LoVo (cell line): ENCODE measurements at places on chromosomes 11 and 22.

GRCh38 chr11:44579302-44579761 is 13.9 kb downstream of the CD82 start:
- DNase-seq = no peak

DNA sequence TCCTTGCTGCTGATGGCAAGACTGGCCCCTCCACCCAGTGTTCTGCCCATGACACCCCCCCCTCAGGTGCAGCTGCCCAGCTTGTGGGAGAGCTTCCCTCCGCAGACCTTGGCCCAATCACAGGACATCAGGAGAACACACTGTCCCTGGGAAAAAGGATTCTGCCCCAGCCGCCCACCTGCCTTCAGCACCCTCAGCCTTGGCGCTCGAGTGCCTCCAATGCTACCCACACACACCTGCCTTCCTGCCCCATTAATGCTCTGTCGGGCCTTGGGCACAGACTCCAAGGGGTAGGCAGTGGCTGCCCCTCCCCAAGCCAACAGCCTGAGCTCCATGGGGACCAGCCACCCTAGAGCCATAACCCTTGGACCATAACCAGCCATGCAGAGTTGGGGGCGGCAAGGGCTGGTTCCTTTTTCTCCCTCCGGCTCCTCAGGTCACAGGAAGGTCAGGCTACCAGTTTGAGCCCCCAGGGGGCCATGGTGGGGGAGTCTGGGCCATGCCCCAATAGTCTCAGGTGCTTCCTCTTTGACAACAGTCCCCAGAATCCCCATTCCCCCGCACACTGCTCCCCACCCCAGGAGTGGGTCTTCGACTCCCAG is 1.3 kb upstream of the ZNF70 start:
- DNase-seq = no peak

DNA sequence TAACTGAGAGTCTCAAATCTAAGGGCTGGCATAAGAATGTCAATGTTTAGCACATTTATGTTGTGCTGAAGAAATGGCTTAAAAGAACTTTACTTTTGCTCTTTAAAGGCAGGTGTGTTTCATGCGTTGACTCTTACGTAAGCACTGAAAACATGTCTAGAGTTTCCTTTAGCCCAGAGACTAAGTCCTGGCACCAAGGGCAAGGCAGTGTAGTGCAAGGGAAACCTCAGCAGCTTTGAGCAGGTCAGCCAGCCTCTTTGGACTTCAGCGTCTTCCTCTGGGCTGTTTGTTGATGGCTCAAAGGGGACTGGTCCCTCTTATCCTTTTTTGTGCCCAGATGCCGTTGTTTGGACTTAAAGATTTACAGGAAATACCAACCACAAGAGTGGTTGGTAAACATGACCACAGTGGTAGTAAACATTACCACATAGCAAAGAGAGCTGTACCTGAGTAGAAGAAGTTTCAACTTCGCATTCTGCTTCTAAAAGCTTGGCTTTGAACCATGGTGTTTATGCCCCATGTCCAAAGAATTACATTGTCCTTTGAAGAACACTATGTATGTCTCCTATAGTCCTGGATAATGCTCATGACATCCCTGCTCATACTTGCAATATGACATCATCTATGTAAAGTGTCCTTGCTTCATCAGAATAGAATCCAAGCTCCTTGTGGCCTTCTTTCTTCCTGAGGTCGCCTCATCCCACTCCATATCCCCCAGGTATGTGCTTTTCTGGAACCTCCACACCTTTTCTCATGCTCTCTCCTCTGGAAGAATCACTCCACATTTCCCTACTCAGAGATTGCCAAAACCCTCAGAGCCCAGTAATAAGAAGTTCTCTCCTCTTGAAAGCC is 23.5 kb downstream of the TENM4 start:
- DNase-seq = no peak

- no peak for DNase-seq
These were observed 201.6 kb upstream of the B3GAT1 start for GRCh38 chr11:134613646-134614045.

- no peak for DNase-seq
These were observed 48.6 kb downstream of the ZNRF3 start for GRCh38 chr22:28931844-28932567.

DNA sequence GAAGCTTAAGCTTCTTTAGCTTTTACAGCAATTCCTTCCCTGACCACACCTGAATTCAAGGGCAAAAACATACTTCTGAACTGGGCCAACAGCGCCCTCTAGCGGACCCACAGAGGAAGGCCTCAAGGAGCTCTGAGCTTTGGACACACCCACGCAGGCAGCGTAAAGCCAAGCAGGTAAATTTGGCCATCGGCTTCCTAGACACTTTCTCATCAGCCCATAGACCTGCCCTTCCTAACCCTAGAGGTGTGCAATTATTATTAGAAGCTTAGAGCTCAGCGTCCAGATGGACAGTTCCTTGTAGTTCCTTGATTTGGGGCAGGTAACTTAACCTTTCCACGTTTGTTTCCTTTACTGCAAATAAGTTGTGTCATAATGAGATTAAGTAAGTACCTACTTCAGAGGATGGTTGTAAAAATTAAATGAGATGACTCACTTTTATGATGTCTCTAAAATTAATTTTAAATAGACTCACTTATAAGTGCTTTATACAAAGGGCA is 25.7 kb upstream of the HMGXB4 start:
- DNase-seq = peak; percentile 83

GRCh38 chr11:79263001-79263400 is 177.8 kb downstream of the TENM4 start:
- DNase-seq = no peak

DNA sequence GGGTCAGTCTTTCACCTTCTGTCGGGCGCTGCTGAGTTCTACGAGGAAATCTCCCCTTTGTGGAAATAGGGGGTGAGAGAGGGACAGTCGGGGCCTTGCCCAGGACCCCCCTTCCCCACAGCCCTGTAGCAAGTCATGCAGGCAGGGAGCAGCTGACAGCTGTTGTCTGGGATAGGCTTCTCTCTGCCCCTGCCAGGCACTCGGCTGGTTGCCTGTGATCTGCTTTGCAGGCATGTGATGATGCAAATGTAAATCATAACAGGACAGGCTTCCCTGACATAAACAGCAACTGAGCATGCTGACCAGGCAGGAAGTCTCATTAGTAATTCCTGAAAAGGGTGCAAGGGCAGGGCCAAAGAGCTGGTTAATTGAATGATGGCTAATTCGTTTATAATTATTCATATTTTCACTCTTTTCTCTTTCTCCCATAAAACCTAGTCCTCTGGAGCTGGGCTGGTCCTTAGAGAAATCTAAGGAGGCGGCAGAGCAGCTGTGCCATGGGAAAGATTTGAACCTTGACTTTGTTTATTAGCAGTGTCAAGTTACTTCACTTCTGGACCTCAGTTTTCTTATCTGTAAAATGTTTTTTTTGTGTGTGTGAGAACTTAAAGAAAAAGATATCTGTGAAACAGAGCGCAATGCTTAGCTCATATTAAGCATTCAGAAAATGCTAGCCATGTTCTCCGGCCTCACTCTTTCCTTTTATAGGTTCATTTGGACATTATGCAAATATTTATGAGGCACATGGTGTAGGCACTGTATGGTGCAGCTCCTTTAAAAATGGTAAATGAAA is 129.7 kb downstream of the LDLRAD3 start:
- DNase-seq = no peak

GRCh38 chr22:39731881-39732555 is 161.5 kb downstream of the CACNA1I start:
- DNase-seq = no peak
